ENCODE measurements at places on chromosomes 16 and 17. TPM values are rescaled to one million over a fixed set of nuclear protein-coding genes. Genes with fewer than 3 reads are reported as not detected.

- DNase-seq: no peak
Observed at GRCh38 chr16:11024333-11025053, 80.1 kb downstream of the CLEC16A start.

Gene MT1A
- 6.5 TPM for total RNA-seq

DNA sequence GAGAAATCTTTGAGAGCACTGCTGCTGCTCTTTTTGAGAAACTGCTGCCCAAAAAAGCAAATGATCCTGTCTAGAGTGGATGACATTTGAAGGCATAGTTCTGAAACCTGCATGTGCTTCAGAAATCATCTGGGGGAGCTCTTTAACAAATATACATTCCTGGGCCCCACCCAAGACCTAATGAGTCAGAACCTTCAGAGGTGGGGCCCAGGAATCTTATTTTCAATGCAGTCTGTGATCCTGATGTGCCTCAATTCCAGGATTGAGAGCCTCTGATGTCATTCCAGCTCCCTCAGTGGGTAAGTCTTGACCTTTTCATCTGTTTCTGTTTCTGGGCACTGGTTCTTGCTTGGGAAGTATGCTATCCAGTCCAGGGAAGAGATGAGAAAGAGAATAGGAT is 42.3 kb downstream of the HNF1B start:
- DNase-seq: no peak

DNA sequence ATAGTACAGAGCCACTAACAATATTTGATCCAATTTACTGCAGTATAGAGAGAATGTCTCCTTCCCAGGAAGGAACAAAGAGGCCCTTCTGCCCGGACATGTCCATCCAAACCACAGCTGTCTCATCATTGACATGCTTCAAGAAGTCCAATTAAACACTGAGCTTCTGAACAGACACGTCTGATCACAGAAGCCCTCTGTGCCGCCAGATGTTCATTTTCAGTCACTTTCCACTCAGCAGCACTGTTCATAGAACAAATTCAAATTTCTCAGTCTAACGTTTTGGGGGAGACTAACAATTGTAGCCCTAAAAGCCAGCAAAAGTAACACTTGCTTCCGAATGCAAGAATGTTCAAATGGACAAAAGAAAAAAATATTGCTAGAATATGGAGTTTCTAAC is 15.3 kb downstream of the ZC3H7A start:
- DNase-seq: no peak

Gene CBFA2T3
- 3.9 TPM for total RNA-seq

Gene FAM171A2
- 0.63 TPM for total RNA-seq

Gene ZG16
- total RNA-seq: not detected

Gene CUEDC1
- total RNA-seq: 32.7 TPM

DNA sequence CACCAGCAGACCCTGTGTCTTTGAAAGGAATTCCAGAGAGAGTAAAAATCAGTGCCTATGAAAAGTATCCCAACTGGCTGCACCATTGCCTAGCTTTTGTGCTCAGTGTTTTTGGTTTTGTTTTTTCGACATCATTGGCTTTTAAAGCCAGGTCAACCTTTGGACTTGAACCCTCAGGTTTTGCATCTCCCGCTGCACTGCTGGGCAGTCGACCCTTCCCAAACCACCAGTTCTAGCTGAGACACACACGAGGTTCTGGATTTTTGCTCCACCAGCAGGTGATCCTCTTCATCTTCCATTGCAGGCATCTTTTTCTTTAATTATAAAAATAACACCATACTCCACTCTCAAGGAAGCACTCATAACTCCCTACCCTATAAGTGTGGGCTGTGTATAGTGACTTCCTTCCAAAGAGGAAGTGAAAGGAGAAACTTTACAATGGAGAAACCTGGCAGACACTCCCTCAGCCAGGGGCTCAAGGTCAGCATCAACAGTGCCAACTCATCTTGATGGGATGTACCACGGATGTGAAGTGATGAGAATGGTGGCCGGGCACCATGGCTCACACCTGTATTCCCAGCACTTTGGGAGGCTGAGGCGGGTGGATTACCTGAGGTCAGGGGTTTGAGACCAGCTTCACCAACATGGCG is 57.8 kb downstream of the BMERB1 start:
- no peak for DNase-seq

Gene SUMO2
- 60.1 TPM for total RNA-seq

DNA sequence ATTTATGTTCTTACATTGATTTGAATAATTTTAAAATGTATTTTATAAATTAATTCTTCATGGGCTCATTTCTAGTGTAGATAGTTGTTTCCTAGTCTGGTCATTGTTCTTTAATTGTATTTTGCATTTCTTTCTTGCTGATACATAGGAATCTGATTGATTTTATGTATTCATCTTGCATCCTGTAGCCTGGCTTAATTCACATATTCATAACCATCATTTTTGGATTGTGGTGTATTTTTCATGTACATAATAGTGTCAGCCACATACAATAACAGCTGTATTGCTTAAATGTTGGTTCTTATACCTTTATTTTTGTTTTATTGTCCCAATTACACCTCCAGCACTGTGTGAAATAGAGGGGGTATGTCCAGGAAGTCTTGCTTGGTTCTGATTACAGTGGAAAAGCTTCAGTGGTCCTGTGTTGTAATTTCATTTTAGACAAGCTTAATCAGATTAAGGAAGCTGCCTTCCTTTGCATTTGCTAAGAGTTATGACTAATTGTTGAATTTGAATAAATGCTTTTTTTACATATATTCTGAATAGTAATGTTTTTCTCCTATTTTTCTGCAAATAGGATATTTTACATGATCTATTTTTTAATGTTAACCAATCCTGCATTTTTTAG is 103.7 kb downstream of the USP22 start:
- DNase-seq: no peak

DNA sequence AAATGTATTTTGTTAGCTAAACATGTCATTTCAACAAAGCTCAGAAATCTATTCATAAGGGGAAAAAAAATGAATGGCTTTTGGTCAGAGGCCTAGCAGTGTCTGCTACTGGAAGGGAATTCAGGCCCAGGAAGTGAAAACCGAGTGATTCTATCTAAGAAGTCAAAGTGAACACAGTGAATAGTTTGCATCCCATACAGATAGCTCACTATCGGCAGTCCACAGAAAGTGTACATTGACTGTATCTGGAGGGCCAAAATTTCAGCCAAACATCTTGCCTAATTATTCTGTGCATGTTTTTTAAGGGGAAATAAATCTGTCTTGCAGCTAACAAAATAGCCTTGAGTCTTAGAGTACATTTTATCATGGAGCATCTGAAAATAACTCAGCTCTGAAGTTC is 214.4 kb upstream of the CACNG5 start:
- DNase-seq: no peak

DNA sequence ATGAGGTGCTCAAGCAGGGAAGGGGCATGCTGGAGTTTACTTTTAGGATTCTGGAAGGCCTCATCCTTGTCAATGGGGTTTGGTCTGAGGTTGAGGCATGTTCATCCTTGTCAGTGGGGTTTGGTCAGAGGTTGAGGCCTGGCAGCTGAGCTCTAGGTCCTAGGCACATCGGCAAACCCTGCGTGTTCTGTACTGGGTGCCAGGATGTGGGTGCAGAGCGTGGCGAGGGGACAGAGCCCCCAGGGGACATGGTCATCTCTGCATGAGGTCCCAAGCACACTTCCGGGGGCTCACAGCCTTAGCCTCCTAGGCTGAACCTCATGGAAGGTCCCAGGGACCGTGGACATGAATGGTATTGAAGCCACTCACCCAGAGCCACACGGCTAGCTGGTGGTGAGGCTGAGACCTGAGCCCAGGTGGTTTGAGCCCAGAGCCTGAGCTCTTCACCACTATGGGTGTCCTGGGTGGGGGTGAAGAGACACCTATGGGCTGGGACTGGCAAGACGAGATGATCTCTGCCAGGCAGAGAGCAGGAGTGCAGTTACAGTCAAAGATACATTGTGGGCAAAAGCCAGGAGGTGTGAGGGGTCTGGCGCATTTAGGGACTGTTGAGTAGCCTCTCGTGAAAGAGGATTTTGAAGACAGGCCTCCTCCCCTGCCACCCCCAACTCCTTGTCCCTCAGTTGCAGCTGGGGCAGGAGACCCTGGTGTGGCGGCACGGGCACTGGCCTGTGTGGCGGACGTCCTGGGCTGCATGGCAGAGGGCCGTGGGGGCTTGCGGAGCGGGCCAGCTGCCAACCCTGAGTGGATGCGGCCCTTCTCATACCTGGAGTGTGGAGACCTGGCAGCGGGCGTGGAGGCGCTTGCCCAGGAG is 19.3 kb downstream of the FCSK start:
- DNase-seq: no peak

- DNase-seq: no peak
Observed at GRCh38 chr17:31843070-31843745, 15.8 kb downstream of the COPRS start.

DNA sequence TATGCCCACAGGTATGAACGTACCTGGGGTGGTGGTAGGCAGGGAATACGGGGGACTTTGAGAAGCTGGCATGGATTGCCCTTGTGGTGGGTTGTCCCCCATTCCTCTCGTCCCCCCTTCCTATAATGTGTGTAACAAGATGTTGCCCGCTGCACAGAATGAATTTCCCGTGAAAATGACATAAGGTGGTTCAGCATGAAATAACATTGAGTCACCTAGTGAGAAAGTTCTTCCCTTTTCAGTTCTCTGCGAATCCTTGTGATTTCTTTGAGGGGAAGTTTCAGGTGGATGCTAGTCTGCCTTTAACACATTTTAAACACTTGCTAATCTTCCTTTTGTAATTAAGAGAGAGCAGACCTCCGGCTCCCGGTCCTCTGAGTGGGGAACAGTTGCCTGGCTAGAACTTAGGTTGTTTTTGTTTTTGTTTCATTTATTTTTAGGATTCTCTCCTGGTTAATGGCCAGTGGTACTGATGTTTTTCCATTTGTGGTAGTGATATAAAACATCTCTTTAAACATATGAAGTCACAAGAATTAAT is 58.9 kb downstream of the RAP1GAP2 start:
- DNase-seq: no peak

DNA sequence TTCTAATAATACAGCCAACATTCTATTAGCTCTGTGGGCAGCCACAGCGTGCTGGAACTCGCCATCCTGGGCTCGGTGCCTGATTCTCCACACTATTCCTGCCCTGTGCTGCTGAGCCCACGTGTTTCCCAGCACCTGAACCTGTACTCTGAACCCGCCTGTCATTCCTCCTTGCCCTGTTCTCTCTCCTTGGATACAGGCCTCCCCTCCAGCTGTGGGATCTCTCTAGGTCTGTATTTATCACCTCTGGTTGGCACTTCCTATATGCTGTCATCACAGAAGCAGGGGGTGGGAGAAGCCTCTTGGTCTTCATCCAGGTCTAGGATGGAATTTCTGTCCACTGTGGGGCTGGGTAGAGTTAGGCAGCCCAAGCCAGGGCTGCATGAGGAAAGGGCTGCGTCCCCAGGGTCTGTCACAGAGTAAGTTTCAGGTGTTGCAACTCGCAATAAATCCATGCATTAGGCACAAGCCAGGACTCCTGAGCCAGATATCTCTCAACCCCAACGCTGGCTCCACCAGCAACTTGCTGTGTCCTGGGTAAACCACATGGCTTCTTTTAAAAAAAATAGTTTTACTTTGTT is 56.0 kb downstream of the ABAT start:
- no peak for DNase-seq
